Kidney tubule cell (primary cell): ENCODE measurements at places on chromosomes 3 and 15.

GRCh38 chr15:20367093-20367492 lies 174.5 kb downstream of the GOLGA6L6 start:
- DNase-seq, result no peak

- DNase-seq, result no peak
These were observed 86.7 kb upstream of the EPHB3 start for GRCh38 chr3:184474897-184475296.

GRCh38 chr3:10763248-10763620 lies 52.8 kb upstream of the SLC6A11 start:
- DNase-seq, result no peak

- no peak for DNase-seq
These were observed 861.8 kb downstream of the SQOR start for GRCh38 chr15:46496491-46497115.

DNA sequence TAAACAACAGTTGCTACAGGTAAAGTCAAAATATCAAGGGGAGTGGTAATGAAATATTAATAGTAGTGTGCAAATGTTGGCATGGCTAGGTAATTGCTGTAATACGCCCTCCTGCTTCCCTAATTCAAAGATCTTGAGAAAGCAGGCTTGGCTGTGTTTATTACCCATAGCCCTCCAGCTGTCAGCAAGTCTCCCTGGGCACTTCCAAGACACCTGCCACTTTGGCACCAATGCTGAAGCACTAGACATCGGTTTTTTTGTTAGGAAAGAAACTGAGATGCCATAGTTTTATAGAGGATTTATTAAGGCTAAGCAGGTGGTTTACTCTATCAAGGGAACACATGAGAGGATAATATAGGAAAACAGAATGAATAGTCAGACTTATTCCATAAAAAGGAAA lies 64.4 kb downstream of the P2RY1 start:
- no peak for DNase-seq

DNA sequence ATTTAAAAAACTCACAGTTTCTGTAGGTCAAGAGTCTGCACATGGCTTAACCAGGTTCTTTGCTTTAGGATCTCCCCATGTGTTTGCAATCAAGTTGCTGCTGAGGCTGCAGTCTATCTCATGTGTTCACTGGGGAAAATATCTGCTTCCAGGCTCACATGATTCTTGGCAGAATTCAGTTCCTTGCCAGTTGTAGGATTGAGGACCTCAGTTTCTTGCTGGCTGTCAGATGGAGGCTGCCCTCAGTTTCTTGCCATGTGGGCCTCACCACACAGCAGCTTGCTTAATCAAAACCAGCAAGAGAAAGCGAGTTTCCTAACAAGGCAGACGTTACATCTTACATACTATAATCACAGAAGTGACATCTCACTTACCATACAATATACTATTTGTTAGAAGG lies 10.0 kb upstream of the TBC1D5 start:
- DNase-seq, result no peak

DNA sequence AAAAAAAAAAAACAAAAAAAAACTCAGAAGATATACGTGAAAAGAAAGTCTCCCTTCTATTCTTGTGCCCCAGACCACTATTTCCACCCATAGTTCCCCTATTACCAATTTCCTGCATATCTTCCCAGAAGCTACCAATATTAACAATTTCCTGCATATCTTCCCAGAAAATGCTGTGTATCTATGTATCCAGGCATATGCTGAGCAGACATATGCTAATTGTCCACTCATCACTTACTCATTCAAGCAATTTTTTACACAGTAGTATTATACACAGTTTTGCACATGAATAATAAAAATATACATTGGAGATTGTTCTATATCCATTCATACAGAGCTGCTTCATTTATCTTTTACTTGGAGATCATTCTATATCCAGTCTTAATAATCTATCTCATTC lies 12.6 kb upstream of the SLMAP start:
- no peak for DNase-seq

GRCh38 chr3:179321668-179322285 lies 1.1 kb upstream of the ZNF639 start:
- peak; percentile 30 for DNase-seq

DNA sequence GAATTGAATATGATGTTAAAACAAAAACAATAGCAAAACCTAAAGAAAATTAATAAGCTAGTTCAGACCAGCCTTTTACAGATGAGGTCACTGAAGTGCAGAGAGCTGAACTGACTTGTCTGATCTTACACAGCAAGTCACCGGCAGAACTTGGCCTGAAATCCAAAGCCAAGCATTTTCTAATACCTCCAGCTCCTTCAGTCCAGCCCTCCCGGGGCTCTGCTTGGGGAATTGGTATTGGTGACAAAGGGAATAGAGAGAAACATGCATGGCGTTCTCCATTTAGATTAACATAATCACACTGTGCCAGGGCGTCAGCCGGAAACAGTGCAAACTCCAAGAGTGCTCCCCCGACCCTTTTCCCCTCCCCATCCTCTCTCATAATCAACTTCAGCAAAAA lies 14.1 kb upstream of the ZSCAN2 start:
- no peak for DNase-seq

GRCh38 chr3:135911110-135911509 lies 54.4 kb upstream of the PPP2R3A start:
- DNase-seq, result no peak

GRCh38 chr15:57609805-57610529 lies 18.3 kb downstream of the MYZAP start:
- DNase-seq, result peak; percentile 84

GRCh38 chr3:69126999-69127398 lies 4.6 kb upstream of the LMOD3 start:
- DNase-seq, result no peak

- peak; percentile 2 for DNase-seq
These were observed 434.0 kb downstream of the EPHB1 start for GRCh38 chr3:135229018-135229495.

DNA sequence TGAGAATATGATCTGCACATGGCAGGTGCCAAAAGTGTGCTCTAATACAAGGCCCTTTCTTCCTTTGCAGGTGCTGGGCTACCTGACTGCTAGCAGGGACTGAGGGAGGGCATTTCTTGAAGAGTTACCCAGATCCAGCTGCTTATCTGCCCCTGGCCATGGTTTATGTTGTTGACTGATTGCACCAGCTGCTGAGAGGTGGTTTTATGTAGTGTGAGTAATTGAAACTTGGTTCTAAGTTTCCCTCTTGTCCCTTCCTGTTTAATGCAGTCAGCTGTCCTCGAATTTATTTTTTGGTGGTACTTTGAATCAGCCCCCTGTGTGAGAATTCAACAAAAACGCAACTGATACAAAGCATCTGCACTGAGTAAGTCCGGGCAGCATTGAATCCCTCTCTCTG lies 288.3 kb upstream of the C2CD4B start:
- DNase-seq, result no peak

DNA sequence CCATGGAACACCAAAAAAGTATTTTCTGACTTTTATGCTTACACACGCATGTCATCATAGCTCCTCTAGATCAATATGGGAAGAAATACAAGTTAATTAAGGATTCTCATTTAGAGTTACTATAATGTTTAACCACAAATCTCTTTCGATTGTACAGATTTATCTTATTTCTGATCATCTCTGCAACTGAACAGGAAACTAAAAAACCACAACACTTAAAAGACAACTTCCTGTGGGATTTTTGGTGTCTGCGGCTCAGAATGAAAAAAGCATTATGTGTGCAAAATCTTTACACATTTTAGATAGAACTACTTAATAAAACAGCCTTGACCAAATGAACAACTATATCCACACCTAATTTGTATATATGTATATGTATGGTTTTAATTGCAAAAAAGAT lies 3.0 kb upstream of the TJP1 start:
- DNase-seq, result no peak

DNA sequence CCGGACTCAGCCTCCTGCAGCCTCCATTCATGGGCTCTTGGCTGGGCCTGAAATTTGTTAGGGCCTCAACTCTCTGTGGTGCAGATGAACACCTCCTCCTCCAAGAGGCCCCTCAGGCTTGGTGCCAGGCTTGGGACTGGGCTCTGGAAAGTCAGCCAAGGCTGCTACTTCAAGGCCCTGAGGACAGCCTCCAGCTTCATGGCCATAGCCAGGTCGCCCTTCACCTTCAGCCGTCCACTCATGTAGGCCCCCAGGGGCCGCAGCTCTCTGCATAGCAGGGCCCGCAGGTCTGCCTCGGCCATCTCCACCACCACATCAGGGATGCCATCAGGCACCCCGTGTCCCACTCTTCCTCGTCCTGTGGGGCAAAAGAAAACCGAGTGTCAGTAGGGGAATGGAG lies 8.3 kb downstream of the STOML1 start:
- DNase-seq, result no peak

DNA sequence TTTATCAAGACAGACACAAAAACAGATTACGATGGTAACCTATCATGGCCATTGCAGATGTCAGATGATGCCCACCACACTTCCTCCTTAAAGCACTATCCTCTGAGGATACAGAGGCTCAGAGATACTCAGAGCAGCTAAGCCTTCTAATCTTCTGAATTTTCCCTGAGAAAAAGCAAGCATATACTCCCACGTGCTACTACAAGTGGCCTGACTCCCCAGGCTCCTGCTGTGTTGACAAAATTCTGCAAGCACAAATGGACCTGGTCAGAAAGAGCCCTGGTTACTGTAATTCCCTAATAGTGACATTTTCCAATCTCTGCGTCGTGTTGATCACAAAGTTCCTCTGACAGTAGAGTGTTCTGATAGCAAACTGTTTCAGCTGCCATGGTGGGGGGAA lies 207.1 kb downstream of the KCNMB2 start:
- no peak for DNase-seq

DNA sequence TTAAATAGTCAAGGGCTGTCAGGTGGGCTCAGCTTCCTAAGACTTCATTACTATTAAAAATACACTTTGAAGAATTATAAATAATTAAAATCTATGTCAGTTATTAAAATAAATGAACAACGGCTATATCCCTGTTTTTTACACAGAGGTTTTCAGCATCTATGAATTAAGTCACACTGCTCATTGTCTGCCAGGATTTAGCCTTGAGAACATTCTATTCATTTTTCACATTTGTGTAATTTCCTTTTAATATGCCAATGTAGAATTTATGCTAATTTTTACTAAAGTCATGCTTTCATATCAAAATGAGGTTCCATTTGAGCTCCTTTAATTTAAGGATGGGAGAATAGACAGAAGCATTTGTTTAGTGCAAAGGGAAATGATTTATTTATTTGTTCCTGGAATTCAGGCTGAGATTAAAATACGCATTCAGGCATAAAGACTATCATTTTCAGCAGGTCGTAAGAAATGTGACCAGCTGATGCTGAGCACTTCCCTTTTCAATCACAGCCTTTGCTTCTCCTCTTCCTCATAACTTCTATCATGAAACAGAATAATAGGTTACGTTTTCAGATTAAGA lies 345.1 kb downstream of the MFSD1 start:
- no peak for DNase-seq

DNA sequence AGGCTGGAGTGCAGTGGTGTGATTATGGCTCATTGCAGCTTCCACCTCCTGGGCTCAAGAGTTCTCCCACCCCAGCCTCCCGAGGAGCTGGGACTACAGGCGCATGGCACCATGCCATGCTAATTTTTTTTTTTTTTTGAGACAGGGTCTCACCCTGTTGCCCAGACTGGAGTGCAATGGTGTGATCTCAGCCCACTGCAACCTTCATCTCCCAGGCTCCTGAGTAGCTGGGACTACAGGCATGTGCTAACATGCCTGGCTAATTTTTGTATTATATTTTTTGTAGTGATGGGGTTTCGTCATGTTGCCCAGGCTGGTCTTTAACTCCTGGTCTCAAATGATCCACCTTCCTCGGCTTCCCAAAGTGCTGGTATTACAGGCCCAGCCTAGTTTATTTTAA lies 4.0 kb downstream of the TEX9 start:
- no peak for DNase-seq

- DNase-seq, result no peak
These were observed 60.0 kb downstream of the MLH1 start for GRCh38 chr3:37053337-37053736.

- no peak for DNase-seq
These were observed 53.9 kb upstream of the WNT5A start for GRCh38 chr3:55541016-55541415.

DNA sequence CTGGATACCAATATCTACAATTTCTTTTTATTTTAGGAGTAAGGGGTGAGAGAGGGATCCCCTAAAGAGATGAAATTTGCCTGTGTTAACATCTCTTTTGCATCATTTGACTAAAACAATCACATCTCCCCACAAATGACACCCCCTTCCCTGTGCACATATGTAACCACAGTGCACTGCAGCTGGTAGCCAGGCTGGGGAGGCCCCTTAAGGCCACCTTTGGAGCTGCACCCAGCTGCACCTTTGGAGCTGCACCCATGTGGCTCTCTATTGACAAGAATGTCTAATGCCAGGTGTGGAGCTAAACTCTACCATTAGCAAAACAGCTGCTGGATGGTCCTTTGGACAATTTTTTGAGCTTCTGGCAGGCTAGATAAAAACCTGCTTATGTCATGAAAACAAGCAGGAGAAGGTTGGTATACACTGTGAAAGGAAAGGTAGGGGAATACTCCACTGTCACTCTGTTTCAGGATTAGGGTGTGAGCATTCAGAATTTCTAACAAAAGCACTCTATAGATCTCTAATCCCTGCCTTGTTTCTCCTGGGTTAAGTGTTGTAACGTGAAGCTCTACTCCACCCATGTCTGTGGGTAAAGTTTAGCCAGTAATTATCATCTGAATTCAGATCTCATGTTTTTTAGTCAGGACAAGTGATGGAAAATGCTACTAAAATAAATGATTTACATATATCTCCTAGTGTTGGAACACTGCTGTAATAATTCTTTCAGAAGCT lies 52.1 kb downstream of the TFG start:
- peak; percentile 20 for DNase-seq

DNA sequence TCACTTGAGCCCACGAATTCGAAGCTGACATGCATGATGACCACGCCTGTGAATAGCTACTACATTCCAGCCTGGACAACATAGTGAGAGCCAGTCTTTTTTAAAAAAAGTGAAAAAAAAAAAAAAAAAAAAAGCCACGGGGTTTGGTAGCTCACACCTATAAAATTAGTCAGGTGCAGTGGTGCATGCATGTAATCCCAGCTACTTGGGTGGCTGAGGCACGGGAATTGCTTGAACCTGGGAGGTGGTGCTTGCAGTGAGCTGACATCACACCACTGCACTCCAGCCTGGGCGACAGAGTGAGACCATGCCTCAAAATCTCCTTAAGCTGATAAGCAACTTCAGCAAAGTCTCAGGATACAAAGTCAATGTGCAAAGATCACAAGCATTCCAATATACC lies 44.4 kb downstream of the CSNK1G1 start:
- peak; percentile 83 for DNase-seq

- DNase-seq, result no peak
These were observed 135.4 kb upstream of the MB21D2 start for GRCh38 chr3:193053046-193053435.
